Thymus (tissue), 14 donors: ENCODE measurements at places on chromosomes 6 and 20.

GRCh38 chr20:33059741-33060390 is 6.2 kb downstream of the BPIFB3 start:
- H3K27ac ChIP-seq, result no peak overlapping the region
- no peaks in the 10 kb centered on the region for H3K27me3 ChIP-seq
- no peaks in the 10 kb centered on the region for H3K36me3 ChIP-seq
- no peak overlapping the region for H3K4me3 ChIP-seq
- H3K4me1 ChIP-seq, result no peaks in the 10 kb centered on the region

- no peak overlapping the region for H3K27ac ChIP-seq
- no peaks in the 10 kb centered on the region for H3K4me1 ChIP-seq
- H3K27me3 ChIP-seq, result no peaks in the 10 kb centered on the region
- no peaks in the 10 kb centered on the region for H3K36me3 ChIP-seq
- no peak overlapping the region for H3K4me3 ChIP-seq
These were observed 238.3 kb downstream of the EPM2A start for GRCh38 chr6:145497006-145497405.

GRCh38 chr20:16758454-16759180 is 10.5 kb downstream of the OTOR start:
- H3K4me1 ChIP-seq, result no peaks in the 10 kb centered on the region
- H3K4me3 ChIP-seq, result no peak overlapping the region
- no peak overlapping the region for H3K27ac ChIP-seq
- H3K27me3 ChIP-seq, result no peaks in the 10 kb centered on the region
- no peaks in the 10 kb centered on the region for H3K36me3 ChIP-seq

GRCh38 chr6:12403201-12403826 is 113.2 kb downstream of the EDN1 start:
- no peak overlapping the region for H3K4me3 ChIP-seq
- H3K36me3 ChIP-seq, result no peaks in the 10 kb centered on the region

GRCh38 chr20:25279403-25279802 is 31.5 kb downstream of the PYGB start:
- H3K27ac ChIP-seq, result no peak overlapping the region
- no peak for DNase-seq
- no peaks in the 10 kb centered on the region for H3K27me3 ChIP-seq
- H3K36me3 ChIP-seq, result peaks cover 3% of the 10 kb centered on the region
- no peak overlapping the region for H3K4me3 ChIP-seq
- H3K4me1 ChIP-seq, result no peaks in the 10 kb centered on the region

DNA sequence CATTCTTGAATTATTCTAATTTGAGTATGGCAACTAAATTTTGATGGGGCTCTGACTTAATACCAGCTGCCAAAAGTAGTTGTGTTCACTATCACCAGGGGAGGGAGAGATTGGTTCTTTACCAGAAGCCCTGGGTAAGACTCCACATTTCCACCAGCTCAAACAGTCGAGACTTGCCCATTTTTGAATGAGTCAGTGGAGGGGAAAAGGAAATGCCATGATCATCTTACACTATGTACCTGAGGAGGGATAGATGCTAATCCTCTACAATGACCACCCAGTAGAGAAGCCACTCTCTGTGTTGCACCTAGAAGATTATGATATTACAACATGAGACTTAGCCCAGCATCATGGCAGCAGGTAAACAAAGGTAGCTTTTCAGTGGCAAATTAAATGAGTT is 77.0 kb upstream of the SGK1 start:
- no peak overlapping the region for H3K4me3 ChIP-seq
- no peaks in the 10 kb centered on the region for H3K27me3 ChIP-seq
- DNase-seq, result no peak
- no peaks in the 10 kb centered on the region for H3K36me3 ChIP-seq
- H3K4me1 ChIP-seq, result no peaks in the 10 kb centered on the region

GRCh38 chr20:47191074-47191673 is 165.3 kb downstream of the ZMYND8 start:
- H3K27ac ChIP-seq, result no peak overlapping the region
- H3K4me3 ChIP-seq, result no peak overlapping the region
- no peaks in the 10 kb centered on the region for H3K27me3 ChIP-seq
- no peaks in the 10 kb centered on the region for H3K36me3 ChIP-seq
- DNase-seq, result no peak

- H3K4me3 ChIP-seq, result no peak overlapping the region
- no peaks in the 10 kb centered on the region for H3K36me3 ChIP-seq
- no peaks in the 10 kb centered on the region for H3K4me1 ChIP-seq
- no peak overlapping the region for H3K27ac ChIP-seq
- H3K27me3 ChIP-seq, result no peaks in the 10 kb centered on the region
- no peak for DNase-seq
These were observed 41.4 kb upstream of the BEND6 start for GRCh38 chr6:56913285-56914074.

DNA sequence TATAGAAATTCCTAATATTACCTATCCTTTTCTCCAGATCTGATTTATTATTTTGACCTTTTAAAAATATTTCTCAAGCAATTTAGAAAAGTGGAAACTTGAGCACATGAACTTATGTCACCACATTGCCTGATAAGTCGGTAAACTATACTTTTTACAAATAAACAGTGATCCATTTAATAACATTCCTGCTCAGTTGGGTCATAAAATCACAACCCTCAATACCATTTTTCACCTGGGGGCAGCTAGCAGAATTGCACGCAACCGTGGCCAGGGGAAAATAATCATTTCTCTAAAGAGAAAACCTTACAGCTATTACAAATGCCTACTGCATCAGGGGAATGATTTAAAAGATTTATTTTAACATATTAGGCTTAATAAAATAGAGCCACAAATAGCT is 614.5 kb downstream of the PHF3 start:
- no peaks in the 10 kb centered on the region for H3K36me3 ChIP-seq
- H3K27ac ChIP-seq, result no peak overlapping the region
- H3K4me1 ChIP-seq, result no peaks in the 10 kb centered on the region
- no peak overlapping the region for H3K4me3 ChIP-seq
- no peaks in the 10 kb centered on the region for H3K27me3 ChIP-seq

DNA sequence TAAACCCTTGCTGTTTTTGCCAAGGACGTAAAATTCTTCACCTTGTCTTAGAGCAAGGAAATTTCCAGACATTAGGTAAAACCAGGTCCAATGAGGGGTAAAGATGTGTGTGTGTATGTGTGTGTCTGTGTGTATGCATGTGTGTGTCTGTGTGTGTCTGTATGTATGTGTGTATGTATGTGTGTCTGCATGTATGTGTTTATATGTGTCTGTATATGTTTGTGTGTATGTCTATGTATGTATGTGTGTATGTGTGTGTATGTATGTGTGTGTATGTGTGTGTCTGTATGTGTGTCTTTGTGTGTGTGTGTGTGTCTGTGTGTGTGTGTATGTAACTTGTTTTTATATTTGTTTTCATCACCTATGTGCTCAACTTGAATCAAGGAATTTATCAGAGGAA is 373.7 kb downstream of the TAF4 start:
- DNase-seq, result no peak
- H3K36me3 ChIP-seq, result no peaks in the 10 kb centered on the region
- no peaks in the 10 kb centered on the region for H3K4me1 ChIP-seq
- no peaks in the 10 kb centered on the region for H3K27me3 ChIP-seq

DNA sequence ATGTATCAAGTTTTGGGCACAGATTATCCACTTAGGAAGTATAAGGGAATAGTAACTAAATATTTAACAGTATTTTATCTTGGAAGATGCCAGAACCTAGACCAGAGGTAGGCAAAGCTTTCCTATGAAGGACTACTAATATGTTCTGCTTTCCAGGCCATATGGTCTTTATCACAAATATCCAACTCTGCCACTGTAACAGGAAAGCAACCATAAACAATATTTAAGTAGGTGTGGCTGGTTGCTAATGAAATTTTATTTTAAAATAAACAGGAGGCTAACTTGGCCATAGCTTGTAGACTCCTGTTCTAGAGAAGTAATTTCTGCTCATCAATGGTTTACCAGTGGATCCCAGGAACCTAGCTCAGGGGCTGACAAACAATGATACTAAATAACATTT is 39.4 kb downstream of the NOL7 start:
- H3K4me3 ChIP-seq, result no peak overlapping the region
- peaks cover 25% of the 10 kb centered on the region for H3K36me3 ChIP-seq
- H3K4me1 ChIP-seq, result no peaks in the 10 kb centered on the region
- no peak overlapping the region for H3K27ac ChIP-seq

GRCh38 chr20:58522666-58523065 is 7.5 kb upstream of the APCDD1L start:
- H3K27me3 ChIP-seq, result no peaks in the 10 kb centered on the region
- no peaks in the 10 kb centered on the region for H3K4me1 ChIP-seq
- H3K36me3 ChIP-seq, result no peaks in the 10 kb centered on the region
- no peak overlapping the region for H3K27ac ChIP-seq

GRCh38 chr6:40399888-40400457 is 187.2 kb downstream of the LRFN2 start:
- H3K27ac ChIP-seq, result no peak overlapping the region
- H3K4me1 ChIP-seq, result peaks cover 4% of the 10 kb centered on the region
- no peaks in the 10 kb centered on the region for H3K27me3 ChIP-seq

GRCh38 chr6:7215131-7215530 is 97.9 kb downstream of the SSR1 start:
- peaks cover 80% of the 10 kb centered on the region for H3K36me3 ChIP-seq
- H3K4me3 ChIP-seq, result no peak overlapping the region
- peaks cover 16% of the 10 kb centered on the region for H3K4me1 ChIP-seq
- no peak overlapping the region for H3K27ac ChIP-seq

DNA sequence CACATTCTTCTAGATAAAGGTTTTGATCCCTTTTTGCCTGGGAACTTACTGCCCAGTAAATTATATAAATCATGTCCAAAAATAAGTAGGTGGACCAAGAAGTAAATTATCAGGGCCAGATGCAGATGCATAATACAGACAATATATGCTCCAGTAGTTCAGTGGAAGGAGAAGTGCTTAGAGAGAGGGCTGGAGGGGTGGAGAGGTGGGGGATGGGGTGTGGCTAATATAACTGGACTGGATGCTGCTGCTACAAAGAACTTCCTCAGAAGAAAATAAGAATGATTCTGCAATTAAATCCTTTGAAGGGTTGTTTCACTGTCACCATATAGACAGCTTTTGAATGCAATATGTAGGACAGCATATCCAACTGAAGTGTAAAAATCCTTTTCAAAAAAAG is 14.8 kb upstream of the TFAP2D start:
- H3K27ac ChIP-seq, result no peak overlapping the region
- no peaks in the 10 kb centered on the region for H3K36me3 ChIP-seq
- no peaks in the 10 kb centered on the region for H3K4me1 ChIP-seq
- no peak overlapping the region for H3K4me3 ChIP-seq
- H3K27me3 ChIP-seq, result peaks cover 3% of the 10 kb centered on the region
- no peak for DNase-seq

GRCh38 chr20:60729135-60729900 is 522.7 kb upstream of the CDH4 start:
- no peaks in the 10 kb centered on the region for H3K27me3 ChIP-seq
- H3K36me3 ChIP-seq, result no peaks in the 10 kb centered on the region
- DNase-seq, result no peak
- no peaks in the 10 kb centered on the region for H3K4me1 ChIP-seq
- H3K27ac ChIP-seq, result no peak overlapping the region
- H3K4me3 ChIP-seq, result no peak overlapping the region

DNA sequence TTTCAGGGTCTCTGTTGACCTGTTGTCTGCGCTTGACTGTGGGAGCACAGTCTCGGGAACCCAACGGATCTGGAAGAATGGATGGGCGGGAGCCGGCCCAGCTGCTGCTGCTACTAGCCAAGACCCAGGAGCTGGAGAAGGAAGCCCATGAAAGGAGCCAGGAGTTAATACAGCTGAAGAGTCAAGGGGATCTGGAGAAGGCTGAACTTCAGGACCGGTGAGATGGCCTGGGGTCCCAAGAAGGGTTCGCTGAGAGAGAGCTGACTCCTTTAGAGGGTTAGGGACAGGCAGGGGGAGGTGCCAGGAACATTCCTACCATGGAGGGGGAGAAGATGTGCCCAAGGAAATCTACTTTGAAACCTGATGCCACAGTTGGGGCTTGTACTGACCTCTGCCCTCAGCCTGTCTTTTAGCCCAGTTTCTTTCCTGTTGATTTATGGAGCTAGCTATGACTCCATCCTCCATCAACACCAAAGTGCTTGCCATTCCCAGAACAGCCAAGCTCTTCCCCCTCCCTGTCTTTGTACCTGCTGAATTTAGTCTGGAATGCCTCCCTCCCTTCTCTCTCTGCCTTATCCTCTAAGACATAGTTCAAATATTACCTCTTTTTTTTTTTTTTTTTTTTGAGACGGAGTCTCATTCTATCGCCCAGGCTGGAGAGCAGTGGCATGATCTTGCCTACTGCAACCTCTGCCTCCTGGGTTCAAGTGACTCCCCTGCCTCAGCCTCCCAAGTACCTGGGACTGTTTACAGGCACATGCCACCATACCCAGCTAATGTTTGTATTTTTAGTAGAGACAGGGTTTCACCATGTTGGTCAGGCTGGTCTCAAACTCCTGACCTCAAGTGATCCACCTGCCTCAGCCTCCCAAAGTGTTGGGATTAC is 12.2 kb downstream of the CEP250 start:
- peaks cover 50% of the 10 kb centered on the region for H3K36me3 ChIP-seq
- H3K27me3 ChIP-seq, result no peaks in the 10 kb centered on the region
- no peaks in the 10 kb centered on the region for H3K4me1 ChIP-seq
- no peak overlapping the region for H3K27ac ChIP-seq
- no peak overlapping the region for H3K4me3 ChIP-seq

DNA sequence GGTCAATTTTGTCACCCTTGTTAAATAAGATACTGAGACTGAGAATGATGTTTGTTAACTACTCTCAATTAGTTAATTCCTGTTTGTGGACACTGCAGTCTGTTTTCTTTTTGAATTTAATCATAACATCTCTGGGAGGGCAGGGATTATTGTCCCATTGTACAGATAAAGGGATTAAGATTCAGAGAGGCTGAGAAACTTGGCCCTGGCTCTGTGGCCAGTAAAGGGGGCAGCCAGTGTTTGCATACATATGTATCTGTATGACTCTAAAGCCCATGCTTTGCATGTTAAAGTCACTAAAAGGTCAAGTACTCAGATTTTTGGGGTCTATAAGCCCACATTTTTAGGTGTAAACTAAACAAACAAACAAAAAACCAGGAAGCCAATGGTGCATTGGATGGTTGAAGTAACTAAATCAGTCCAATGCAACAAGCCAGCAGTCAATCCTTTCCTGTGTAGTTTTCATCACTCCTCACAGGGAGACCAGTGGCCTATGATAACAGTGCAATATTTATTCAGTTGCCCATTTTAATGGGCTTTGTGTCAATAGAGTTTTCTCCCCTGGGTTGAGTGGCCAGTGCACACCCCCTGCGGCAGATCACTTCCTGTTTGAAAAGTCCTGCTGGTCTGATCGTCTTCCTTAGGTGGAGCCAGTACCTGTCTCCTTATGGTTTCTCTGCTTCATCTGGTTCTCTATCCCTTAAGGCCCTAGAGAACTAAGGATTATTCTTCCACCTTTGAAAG is 106.7 kb downstream of the SLX4IP start:
- H3K27me3 ChIP-seq, result no peaks in the 10 kb centered on the region
- H3K4me1 ChIP-seq, result no peaks in the 10 kb centered on the region
- no peak overlapping the region for H3K27ac ChIP-seq
- DNase-seq, result no peak
- H3K36me3 ChIP-seq, result no peaks in the 10 kb centered on the region
